ENCODE measurements at places on chromosomes 16 and 17.

- no peak for DNase-seq
Observed at GRCh38 chr17:50079334-50080095, 15.6 kb upstream of the PDK2 start.

GRCh38 chr17:57488856-57489255 lies 232.5 kb downstream of the MSI2 start:
- no peak for DNase-seq

DNA sequence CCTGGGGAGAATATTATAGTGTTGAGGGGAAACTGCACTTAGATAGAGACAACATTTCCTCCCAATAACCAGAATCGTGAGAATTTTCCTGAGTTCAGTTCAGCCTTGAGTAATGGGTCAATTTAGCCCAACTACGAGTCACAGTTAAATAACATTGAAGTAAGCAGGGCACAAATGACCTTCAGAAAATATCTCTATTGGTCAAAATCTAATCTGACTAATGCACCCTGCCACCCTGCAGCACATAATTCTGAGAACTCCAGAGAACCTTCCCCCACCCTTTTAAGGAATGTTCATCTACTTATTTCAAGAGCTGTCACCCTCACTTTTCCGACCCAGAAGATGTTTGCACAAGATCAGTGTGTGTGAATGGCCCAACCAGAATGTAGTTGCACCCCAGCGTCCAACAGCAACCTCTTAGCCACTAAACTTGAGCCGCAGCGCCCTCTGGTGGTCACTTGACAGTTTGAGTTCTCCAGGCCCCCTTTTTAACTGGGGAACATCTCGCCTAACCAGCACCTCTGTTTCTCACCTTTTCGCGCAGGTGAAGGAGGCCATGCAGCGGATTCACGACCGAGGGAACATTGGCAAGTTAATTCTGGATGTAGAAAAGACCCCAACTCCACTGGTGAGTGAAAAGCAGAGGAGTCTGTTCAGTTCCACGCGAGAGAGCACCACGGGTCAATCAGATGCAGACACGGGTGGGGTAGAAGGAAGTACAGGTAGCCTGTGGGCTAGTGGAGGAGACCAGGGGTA lies 50.9 kb upstream of the CLEC3A start:
- peak; percentile 35 for DNase-seq

DNA sequence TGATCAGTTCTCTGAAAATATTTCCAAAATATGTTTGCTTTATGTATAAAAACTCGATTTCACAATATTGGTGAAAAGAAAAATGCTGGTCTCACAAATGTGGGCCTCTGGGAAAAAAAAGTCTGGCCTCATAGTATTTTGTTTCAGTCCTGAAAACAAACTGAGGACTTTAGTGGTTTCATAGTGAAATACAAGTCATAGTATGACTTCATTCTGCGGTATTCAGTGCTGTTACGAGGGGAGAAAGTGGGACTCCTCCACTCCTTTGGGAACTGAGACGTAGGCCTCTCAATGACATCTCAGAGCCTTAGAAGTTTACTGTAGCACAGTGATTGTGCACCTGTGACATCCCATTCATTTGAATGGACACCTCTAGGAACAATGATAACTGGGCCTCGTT lies 56.0 kb downstream of the CYB561 start:
- DNase-seq: no peak

DNA sequence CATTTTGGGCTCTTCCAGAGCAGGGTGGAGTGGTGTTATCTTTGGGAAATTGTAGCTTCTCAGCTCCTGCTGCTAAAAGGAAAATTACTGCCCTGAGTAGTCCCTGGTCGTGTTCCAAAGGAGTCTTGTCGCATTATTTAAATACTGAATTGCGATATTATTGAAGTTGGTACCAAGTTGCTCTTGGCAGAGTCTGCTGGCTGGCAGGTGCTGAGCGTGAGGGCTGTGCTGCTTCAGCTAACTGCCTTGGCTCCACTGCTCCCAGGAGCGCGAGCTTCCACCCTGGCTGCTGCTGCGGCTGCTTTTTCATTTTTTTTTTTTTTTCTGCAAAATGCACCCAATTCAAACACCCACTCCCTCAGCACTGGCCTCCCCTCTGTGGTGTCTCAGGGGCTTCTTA lies 289.8 kb downstream of the MAF start:
- no peak for DNase-seq

- no peak for DNase-seq
Observed at GRCh38 chr17:27986805-27987684, 55.4 kb upstream of the NLK start.

DNA sequence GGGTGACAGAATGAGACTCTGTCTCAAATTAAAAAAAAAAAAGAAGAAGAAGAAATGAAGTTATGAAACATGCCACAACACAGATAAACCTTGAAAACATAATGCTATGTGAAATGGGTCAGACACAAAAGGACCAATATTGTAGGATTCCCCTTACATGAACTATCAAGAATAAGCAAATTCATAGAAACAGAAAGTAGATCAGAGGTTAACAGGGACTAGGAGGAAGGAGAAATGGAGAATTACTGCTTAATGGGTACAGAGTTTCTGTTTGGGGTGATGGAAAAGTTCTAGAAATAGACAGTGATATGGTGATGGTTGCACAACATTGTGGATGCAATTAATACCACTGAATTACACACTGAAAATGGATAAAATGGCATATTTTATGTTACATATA lies 16.3 kb downstream of the RANBP10 start:
- DNase-seq: no peak

DNA sequence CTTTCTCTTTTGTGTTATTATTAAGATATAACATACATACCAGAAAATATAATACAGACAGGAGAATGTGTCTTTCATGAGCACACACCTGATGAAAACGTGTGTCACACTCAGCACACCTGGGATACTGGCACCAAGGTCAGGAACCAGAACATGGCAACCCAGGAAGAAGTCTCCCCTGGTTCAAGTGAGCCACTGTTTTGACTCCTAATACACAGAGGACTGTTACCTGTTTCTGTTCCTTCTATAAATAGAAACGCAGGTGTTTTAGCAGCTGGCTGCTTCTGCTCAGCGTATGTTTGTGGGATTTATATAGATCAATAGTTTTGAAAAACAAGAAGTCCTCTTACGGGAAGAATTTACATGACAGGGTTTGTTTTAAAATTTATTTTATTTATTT lies 3.5 kb downstream of the SEC14L1 start:
- no peak for DNase-seq

GRCh38 chr17:4858882-4859260 lies 25.7 kb downstream of the MINK1 start:
- no peak for DNase-seq

GRCh38 chr16:28013878-28014277 lies 49.6 kb downstream of the GSG1L start:
- no peak for DNase-seq

DNA sequence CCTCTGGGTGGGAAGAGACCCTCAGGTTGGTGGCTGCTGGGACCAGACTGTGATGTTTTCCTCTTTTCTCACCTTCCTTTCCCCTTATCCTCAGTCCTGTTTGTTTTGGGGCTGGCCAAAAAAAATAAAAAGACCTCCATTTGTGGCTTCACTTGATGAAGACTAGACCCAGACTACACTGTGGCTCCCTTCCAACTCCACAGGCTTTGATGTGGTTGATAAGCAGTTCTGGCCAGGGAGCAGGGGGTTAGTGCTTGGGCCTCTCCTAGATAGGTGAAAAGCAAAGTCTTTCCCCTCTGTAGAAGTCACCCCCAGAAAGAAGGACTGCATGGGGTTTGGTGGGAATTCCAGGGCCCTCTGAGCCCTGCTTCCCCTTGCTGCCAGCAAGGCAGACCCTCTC lies 11.2 kb upstream of the ADAM11 start:
- DNase-seq: no peak

- DNase-seq: no peak
Observed at GRCh38 chr16:54542805-54543505, 256.4 kb upstream of the IRX3 start.

GRCh38 chr17:35849469-35850348 lies 19.0 kb downstream of the HEATR9 start:
- DNase-seq: peak; percentile 35

DNA sequence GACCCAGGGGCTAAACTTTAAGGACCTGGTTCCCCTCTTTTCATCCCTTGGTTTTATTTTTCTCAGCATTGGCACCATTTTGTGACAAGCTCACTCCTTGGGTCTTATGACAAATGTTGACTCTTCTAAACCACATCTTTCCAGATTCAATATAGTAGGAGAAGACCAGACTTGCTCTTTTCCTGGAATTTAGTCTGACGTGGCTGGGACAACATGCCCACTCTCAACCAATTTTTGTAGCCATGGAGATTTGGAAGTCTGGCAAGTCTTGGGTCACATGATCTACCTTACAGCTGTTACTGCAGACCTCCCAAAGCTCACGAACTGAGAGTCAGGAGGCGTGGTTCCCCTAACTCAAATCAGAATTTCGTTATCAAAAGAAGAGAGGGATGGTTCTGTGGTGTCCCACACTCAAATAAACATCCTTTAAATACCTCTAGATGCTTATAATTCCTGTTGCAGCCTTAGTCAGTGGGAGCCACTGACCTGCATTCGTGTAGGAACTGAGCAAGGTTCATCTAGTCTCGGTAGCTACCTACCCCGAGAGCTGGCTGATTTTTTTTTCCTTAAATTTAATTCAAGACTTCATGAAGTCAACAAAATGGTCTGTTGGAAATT lies 683.5 kb downstream of the MAF start:
- DNase-seq: no peak

- DNase-seq: no peak
Observed at GRCh38 chr16:51163366-51163765, 12.3 kb upstream of the SALL1 start.

DNA sequence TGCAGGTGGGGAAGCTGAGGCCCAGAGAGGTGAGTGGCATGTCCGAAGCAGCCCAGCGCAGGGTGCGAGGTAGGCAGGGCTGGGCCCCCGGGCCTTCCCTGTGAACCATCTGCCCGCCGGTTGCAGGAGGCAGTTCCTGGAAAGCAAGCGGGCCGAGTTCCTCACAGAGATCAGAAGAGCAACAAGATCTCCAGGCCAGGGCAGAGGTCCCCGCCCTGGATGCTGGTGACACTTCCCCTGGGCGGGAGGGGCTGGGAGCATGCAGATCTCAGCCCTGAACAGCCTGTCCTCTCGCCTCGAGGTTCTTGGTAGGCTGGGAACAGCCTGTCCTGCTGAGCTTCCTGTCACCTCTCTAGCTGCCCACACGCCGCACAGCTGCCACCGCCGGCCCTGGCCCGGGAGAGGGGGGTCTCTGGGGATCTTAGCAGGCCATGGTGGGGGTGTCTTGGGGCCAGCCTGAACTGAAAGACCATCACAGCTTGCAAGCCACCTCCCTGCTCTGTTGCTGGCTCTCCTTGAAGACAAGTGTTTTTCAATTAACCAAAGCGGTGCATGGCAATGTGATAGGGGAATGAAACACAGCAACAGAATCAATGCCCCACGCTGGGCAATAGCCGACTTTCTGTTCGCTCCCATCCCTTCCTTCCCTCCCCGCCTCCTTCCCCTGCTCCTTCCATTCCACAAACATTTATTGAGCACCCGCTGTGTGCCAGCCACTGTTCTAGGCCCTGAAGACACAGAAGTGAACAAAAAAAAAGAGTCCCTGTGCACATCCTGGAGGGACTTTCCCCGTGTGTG lies 31.7 kb downstream of the SOCS1 start:
- peak; percentile 59 for DNase-seq

DNA sequence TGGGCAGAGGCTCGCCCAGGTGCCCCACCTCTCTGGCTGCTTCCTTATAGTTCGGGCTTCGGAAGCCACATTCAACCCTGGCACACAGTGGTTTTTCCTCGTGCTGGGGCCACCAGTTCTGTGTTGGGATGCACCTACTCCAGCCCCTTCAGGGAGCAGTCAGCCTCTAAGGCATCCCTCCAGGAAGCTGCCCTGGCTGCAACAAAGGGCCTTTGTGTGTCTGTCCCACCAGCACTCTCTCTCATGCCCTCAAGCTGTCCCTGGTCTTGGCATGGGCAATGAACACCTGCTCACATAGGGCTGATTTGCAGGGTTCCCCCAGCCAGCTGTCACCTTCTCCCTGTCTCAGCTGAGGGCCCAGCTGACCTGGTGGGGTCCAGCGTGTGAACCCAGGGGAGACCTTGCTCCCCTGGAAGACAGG lies 754 bp upstream of the NOXO1 start:
- DNase-seq: no peak

GRCh38 chr17:74444406-74444805 lies 12.5 kb downstream of the GPRC5C start:
- no peak for DNase-seq

GRCh38 chr17:30782206-30782605 lies 42.3 kb downstream of the CRLF3 start:
- DNase-seq: no peak

DNA sequence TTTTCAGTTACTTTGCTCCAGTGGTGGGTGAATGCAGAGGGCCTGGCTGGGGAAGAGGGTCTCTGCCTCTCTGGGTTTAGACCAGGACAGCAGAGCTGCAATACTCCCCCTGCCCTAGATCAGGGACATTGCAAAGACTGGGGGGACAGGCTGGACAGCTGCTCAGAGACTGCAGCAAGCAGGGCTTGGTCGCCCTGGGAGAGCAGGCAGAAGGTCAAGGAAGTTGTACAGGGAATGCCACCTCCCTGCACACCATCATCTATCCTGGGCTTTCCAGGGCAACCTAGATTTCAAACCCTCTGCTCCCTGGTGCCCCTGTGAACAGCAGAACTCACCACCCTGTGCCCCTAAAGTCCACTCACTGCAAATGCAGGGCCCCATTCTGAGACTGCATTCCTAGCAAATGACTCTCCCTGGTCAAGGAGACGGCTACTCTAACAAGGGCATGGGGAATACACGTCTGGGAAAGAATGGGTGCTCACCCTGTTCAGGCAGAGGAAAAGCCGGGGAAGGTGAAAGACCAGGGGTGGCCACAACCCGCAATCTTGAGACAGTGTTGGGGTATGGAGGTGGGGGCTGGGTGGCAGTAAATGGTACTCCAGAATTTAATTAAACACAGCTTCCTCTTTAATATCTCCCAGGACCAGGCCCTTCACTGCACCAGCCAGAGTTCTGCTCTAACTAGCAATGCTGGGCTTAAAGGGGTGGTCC lies 1.0 kb downstream of the KIFC3 start:
- DNase-seq: no peak

DNA sequence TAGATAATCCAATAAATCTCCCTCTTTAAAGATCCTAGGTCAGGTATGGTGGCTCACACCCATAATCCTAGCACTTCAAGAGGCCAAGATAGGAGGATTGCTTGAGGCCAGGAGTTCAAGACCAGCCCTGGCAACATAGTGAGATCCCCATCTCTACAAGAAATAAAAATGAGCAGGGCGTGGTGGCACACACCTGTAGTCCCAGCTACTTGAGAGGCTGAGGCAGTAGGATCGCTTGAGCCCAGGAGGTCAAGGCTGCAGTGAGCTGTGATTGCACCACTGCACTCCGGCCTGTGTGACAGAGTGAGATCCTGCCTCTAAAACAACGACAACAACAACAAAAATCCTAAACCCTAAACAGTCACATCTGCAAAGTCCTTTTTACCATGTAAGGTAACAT lies 2.0 kb upstream of the CCL22 start:
- no peak for DNase-seq

- no peak for DNase-seq
Observed at GRCh38 chr17:30969989-30970830, 629 bp upstream of the RNF135 start.

GRCh38 chr16:61780161-61780560 lies 256.1 kb downstream of the CDH8 start:
- no peak for DNase-seq
